Occipital lobe (tissue), 3 donors: ENCODE measurements at places on chromosomes 12 and 14. TPM values are rescaled to one million over a fixed set of nuclear protein-coding genes. Genes with fewer than 3 reads are reported as not detected.

Gene OR4K2
- not detected for total RNA-seq

Gene RBMS2
- 3.0 TPM for total RNA-seq

Gene SELPLG
- total RNA-seq, result 2.0 TPM

Gene TCL1B
- not detected for total RNA-seq

Gene GALNT6
- 0.94 TPM for total RNA-seq

Gene SRRM4
- 6.4 TPM for total RNA-seq

Gene CFAP54
- total RNA-seq, result 5.9 TPM

Gene CEP83
- 19.7 TPM for total RNA-seq

Gene JAG2
- total RNA-seq, result 31.7 TPM
